ENCODE measurements at places on chromosomes 6 and 20.

GRCh38 chr6:166715065-166715464 is 88.0 kb upstream of the RPS6KA2 start:
- DNase-seq: no peak

GRCh38 chr6:164035900-164036485 is 621.5 kb downstream of the QKI start:
- DNase-seq: no peak

GRCh38 chr20:11810311-11811083 is 107.2 kb upstream of the BTBD3 start:
- no peak for DNase-seq

GRCh38 chr20:44079291-44079690 is 107.7 kb downstream of the JPH2 start:
- DNase-seq: no peak

GRCh38 chr6:76881414-76881813 is 581.9 kb downstream of the HTR1B start:
- DNase-seq: no peak

GRCh38 chr20:6347916-6348315 is 225.1 kb upstream of the FERMT1 start:
- no peak for DNase-seq

- DNase-seq: no peak
Observed at GRCh38 chr6:132661906-132662305, 2.9 kb upstream of the TAAR1 start.

DNA sequence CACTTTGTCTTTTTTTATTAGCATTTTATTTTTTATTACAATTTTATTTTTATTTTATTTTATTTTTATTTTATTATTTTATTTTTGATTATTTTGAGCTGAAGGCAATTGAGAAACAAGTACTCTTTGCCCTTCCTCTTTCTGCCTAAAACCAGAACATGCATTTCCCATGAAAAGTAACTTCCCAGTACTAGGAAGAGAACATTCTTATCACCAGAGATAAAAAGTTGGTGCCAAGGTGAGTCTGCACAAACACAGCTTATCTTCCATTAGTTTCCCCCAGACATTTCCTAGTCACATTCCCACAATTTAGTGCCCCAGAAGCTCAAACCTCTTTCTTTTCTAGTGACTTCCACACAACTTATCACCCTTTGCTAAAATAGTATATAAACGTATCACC is 84.8 kb downstream of the CD24 start:
- no peak for DNase-seq

GRCh38 chr6:36858407-36858981 is 16.1 kb downstream of the PPIL1 start:
- DNase-seq: no peak

DNA sequence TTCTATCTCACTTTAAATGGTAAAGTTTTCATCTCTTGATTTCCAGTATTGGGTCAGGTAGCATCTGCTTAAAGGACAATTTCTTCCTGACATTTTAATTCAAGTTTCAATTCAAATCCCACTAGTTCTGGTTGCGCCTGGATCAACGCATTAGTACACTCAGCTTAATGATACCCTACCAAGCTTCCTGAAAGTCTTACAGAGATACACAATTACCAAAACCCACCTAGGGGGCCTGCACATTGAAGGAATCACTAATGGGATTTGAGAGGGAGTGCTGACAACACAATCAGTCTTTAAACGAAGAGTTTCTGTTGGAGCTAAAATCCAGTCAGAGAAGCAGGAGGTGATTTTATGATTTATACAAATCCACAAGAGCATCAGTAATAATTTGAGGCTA is 293.0 kb downstream of the PHF3 start:
- no peak for DNase-seq

- DNase-seq: no peak
Observed at GRCh38 chr20:59371431-59371830, 71.0 kb downstream of the EDN3 start.

DNA sequence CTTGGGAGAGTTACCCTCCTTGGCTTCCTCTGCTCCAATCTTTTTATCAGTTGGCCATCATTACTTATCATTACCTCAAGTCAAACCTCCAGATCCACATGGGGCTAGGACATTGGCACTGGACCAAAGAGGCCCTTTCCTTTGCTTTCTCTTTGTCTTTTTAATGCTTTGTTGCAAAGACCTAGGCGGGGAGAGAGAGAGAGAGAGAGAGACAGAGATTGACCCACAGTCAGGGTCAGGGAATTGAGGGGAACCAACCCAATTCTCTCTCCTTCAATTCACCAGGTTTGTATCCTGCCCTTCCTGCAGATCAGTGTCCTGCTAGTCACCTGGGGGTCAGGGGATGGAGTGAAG is 3.5 kb upstream of the VEGFA start:
- DNase-seq: no peak

DNA sequence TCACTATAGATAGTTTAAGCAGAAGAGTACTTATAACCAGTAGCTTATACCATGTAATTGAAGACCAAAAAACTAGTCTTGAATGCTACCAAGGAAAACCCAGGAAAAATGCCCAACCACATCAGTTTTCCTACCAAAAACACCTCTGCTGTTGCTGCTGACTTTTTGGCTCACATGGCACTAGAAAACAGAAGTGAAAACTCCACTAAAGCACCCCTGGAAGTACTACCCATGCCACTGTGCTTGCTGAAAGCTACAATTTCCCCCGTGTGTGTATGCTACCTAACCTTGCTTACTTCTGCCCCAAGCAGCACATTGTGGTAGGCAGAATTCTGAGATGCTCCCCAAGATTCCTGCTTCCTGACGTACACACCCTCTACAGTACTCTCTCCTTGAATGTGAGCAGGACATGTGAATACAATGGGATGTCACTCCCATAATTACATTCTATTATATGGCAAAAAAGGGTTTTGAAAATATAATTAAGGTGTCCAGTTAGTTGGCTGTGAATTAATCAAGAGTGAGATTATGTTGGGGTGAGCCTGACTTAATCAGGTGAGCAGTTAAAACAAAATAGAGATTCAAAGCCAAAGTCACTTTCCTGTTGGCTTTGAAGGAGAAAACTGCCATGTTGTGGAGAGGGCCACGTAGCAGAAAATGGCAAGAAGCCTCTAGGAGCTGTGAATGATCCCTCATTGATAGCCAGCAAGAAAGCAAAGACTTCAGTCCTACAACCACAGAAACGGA is 209.8 kb upstream of the MARCKS start:
- no peak for DNase-seq

DNA sequence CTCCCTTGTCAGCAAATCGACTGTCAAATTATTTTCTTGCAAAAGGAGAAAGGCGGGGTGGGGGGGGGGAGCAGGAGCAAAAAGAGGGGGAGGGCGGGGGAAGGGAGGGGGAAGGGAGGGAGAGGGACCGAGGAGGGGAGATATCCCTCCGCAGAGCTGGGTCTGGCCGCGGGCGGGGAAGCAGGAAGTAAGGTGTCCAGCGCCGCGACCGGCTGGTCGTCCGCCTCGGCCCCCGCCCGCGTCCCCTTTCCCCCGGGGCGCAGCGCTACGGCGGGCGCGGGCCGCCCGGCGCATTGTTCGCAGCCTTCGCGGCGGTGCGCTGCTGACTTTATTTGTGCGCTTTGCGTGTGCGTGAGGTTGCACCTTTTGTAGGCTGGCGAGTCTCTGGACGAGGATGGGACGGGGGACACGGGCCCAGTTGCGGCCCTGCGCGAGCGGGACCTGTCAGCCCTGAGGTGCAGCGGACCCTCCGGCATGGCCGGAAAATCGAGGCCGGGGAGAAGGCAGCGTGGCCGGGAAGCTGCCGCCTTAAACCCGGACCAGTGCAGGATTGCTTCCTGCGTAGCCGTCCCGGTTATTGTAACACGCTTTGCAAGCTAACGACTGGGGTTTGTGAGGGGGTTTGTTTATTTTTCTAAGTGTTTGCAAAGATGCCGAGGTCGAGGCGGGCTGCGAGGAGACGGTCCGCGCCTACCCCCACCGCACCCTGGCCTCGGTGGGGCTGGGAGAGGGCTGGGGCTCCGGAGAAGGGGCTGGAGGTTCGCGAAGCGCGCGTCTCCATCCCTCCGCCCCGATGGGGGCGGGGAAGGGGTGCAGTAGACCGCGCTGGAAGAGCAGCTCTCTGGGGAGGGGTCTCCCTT is 675 bp upstream of the TRERF1 start:
- DNase-seq: peak; percentile 21

- DNase-seq: no peak
Observed at GRCh38 chr6:78062993-78063392, 410.2 kb downstream of the MEI4 start.

- no peak for DNase-seq
Observed at GRCh38 chr6:163533443-163533842, 118.9 kb downstream of the QKI start.

- DNase-seq: no peak
Observed at GRCh38 chr6:14711056-14711703, 534.7 kb upstream of the JARID2 start.

DNA sequence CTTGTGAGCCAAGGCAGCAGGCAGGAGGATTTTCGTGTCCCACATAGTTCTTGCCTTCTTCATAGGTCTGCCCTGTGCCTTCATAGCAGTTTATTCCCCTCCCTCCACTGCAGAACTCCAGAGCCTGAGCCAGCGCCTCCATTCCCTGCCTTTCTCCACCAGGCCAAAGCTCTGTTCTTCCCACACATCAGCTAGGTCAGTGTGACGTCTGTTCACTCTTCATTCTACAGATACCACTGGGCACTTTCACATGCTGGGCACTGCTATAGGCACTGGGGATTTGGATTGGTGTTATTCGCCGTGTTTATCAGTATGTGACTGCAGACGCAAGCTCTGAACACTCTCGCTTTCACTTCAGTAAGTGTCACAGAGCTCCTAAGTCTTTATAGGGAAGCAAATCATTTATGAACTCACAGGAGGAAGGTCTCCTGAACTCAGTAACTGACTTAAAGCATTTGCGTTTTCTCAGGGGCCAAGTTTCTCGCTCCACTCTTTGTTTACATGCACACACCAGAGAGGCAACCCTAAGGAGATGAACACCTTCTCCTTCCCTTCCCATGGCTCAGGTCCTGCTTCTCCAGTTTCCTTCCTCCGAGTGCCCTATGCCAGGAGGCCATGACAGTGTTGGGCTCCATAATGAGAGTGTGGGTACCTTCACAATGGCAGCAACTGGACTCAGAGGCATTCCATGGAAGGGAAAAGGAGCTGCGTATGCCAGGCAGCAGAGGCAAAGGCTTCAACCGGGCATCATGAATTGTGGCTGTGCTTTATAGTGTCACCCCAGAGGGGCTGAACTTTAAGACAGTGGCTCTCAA is 6.3 kb upstream of the APMAP start:
- DNase-seq: no peak

GRCh38 chr6:46926481-46926880 is 4.7 kb upstream of the ADGRF5 start:
- DNase-seq: no peak

DNA sequence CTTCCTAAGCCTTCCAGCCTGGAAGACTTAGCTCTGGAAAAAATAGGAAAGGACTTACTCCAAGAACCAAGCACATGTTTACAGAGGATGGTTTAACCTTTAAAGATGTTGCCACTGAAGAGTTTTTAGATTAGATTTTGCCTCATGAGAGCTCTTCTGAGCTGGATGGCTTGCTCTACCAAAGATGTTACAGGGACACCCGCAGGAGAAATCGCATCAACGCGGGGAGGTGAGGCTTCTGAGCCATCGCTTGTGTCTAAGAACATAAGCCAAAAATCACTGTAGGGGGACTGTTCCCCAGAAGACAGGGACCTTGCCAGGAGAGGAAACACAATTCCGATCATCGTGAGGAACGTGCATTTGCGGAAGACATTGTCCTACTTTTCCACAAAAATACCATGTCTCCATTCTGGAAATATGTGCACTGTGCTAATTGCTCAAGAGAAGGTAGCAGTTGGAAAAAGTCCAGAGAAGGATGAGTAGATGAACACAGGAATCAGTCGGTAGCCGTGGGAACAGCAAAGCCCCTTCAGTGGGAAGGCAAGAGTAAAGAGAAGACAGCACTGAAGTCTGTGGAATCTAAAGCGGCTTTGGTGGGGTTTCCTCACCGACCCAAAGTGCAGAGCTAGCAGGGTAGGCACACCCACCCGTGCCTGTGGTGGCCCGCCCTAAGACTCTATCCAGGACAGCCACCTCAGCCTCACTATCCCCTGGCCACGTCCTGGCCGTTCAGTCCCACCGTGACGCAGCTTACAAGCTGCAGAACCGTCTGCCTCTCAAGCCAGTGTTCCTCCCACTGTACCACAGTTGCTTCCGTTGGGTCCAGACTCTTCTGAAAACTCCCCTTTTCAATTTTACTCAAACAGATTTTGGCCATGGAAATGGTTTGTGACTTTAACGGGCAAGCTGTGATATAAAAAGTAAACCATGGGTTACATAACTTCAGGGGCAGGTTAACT is 334.8 kb downstream of the NRN1 start:
- no peak for DNase-seq

- DNase-seq: no peak
Observed at GRCh38 chr6:8627085-8627861, 191.9 kb upstream of the SLC35B3 start.

- DNase-seq: no peak
Observed at GRCh38 chr6:158095671-158096070, 72.4 kb downstream of the SERAC1 start.

All from activated naive CD4-positive, alpha-beta T cell (primary cell).